CD4-positive, alpha-beta T cell treated with Interleukin-12 subunit alpha and Interleukin-12 subunit beta, for 1 hour (primary cell): ENCODE measurements at places on chromosomes 1 and 21.
A peak's percentile ranks its signal among the peaks of the same experiment; 100 is the strongest.

- no peak for DNase-seq
Measured at GRCh38 chr1:203362720-203363025, 11.8 kb upstream of the FMOD start.

DNA sequence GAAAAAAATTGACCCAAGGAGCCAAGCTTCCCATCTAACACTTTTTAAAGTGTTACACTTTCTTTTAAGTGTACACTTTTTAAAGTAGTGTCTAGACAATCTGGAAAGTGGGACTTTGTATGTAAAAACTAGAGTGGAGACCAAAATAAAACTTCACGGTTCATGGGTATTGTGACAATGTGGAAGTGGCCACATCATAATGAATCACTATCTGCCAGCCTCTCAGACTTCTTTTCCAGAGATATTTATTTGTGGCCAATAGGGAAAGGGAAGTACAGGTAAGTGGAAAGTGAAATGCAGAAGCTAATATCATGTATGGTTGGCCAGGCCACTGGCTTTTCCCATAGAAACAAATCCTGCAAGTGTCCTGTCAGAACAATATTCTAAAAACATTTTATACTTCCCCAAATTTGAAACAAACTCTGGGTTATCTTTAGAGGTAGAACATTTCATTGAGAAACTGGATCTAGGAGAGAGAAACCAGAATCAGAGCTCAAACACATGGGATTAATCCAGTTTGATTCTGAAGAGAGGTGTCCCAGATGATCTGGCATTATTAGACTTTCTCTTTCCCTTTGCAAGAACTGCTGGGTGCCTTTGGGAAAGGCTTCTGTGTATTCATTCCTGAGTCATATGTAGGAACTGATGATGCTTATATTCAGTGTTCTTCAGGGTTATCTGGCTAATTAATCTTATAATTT is 2.0 kb downstream of the TNFSF18 start:
- no peak for DNase-seq

GRCh38 chr1:164950541-164950986 is 391.6 kb downstream of the PBX1 start:
- DNase-seq = no peak

DNA sequence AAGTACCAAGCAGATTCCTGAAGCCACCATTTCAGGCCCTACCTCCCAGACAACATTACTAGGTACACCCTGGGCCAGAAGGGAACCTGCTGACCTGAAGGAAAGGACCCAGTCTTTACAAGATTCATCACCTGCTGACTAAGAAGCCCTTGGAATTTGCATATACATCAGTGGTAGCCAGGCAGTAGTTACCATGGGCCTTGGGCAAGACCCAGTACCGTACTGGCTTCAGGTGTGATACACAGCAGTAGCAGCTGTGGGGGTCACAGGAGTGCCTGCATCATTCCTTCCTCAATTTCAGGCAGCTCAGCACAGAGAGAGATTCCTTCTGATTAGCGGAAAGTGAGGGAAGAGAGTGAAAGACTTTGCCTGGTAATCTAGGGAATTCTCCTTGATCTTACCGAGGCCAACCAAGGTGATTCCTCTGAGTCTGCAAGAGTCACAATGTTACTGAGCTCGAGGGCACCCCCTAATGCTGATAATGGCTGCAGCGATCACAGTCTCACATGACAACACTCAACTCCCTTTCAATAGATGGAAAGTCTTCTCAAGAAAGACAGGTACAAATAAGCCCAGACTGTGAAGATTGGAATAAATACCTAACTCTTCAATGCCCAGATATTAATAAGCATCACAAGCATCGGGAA is 22.0 kb upstream of the UHMK1 start:
- no peak for DNase-seq

DNA sequence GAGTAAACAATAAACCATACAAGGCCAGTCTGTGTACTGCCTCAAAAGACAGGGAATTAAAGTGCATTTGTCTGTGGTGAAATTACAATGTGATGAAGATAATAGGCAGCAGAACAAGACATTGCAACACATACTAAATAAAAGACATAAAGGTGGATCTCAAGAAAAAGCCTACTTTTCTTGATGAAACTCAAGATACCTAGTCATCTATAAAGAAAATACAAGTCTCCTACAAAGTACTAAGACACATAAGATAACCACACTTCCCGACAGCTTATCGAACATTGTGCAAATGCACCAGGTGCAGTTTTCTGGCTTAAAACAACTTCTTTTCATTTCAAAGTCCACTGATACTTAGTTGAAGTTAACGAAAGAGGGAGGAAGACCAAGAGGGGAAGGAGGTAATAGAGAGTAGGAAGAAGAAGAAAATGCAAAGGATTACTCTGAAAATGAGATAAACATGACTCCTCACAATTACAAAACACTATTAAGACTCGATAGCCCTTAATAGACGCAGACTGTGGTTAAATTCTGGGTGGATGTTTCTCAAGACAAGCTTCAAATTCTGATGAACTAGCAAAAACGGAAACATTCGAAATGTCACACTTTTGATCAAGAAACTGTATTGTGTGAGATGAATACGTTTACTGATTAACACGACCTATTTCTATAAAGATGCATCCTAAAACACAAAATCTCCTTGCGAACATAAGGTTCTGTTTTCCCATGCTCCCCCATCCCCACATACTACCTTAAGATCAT is 2.0 kb downstream of the HNRNPR start:
- DNase-seq = peak; percentile 19

DNA sequence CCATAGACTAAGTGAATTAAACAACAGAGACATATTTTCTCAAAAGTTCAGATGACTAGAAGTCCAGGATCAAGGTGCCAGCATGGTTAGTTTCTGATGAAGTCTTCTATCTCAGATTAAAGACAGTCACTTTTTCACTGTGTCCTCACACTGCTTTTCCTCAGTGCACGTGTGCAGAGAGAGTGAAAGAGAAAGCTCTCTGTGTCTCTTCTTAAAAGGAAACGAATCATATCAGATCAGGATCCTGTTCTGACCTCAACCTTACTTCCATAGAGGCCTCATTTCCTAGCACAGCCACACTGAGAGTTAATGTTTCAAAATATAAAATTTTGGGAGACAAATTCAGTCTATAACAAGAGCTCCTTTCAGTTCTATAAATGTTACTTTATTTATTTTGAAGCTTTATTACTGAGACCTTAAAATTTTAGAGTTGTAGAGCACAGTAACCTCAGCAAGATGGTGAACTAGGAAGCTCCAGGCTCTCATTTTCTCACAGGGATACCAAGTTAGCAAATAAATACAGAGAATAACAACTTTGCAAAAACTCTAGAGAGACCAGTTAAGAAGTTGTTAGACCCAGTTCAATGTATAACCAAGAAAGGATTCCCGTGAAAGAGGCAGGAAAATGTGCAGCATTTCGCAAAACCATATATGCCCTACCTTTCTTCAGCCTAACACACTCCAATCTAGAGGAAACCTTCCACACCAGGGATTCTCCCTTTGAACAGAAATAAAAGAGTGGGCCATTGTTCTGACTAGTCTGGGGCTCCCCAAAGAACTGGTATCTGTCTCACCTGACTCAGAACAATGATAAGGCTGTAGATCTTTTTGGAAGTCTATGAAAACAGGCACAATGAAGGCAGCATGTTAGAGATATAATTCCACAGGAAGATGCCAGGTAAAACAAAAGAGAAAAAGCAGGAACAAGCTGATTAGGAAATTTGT is 372.2 kb downstream of the MRPL39 start:
- DNase-seq = no peak

GRCh38 chr1:61538228-61538627 is 186.7 kb downstream of the TM2D1 start:
- no peak for DNase-seq
